Right lung (tissue), 10 donors: ENCODE measurements at places on chromosomes 5 and 9. TPM values are rescaled to one million over a fixed set of nuclear protein-coding genes. Genes with fewer than 3 reads are reported as not detected.

DNA sequence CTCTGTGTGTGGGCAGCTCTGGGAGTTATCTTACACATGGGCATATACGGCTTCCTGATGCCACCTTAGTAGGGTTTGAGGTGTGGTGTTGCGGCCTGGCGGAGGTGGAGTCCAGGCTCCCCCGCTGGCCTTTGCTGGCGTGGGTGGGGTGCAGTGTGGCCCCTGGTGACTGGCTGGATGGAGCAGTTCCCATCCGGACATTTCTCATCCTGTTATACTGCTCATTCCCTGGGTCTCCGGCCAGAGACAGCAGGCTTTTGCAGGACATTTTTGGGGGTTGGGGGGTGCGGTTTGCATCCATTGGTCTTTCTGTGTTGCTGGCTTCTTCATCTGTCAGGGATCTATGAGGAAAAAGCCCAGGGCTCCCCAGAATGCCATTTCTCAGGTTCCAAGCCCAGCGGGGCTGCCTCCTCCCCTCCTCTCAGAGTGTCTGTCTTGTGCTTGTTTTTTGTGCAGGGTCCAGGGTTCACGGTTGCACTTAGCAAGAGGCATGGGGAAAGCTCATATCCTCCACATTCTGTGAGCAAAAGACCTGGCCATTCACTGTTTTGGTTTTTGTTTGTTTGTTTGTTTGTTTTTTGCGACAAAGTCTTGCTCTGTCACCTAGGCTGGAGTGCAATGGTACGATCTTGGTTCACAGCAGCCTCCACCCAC, 22.3 kb downstream of the NDUFS6 start:
- no peak for DNase-seq

DNA sequence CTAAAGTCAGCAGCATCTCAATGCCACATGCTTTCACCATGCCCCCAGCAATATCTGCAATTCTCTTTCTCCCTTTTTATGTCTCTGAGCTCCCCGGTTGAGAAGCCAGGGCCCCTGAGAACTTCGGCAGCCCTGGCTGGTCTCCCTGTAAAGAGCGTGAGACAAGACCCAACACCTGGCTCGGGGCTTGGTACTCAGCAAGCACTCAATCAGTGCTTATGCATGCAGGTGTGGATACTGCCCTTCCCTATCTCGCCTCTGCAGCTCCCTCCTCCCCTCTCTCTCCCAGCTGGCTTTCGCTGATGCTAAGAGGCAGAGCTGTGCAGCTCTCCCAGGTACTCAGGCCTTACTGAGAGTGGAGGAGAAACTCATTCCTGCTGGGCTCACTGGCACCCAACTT, 41.7 kb upstream of the AKNA start:
- DNase-seq = no peak

DNA sequence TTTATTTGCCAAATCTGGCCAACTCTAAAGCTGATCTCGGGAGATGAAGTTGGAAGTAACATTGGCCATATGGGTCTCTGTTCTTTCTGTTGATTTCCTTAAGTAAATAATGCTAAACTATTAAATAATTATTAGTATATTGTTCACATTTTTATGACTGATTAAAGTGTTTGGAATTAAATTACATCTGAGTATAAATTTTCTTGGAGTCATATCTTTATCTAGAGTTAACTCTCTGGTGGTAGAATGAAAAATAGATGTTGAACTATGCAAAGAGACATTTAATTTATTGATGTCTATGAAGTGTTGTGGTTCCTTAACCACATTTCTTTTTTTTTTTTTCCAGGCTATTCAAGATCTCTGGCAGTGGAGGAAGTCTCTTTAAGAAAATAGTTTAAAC, 9.3 kb upstream of the FGF18 start:
- DNase-seq = no peak

DNA sequence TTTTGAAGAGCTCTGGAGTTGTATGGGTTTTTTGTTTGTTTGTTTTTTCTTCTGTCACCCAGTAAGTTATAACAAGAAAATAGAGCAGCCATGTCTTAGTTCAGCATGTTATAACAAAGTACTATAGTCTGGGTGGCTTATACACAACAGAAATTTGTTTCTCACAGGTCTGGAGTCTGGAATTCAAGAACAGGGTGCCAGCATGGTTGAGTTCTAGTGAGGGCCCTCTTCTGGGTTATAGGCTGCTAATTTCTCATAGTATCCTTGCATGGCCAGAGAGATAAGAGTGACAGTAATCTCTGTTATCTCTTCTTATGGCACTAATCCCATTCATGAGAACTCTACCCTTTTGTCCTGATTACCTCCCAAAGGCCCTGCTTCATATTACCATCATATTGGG, 114.7 kb downstream of the GIN1 start:
- DNase-seq = no peak

- no peak for DNase-seq
Measured at GRCh38 chr9:88429595-88430430, 41.6 kb downstream of the SPIN1 start.

GRCh38 chr9:104778802-104779201, 14.9 kb downstream of the NIPSNAP3B start:
- DNase-seq = no peak

- DNase-seq = no peak
Measured at GRCh38 chr9:123550012-123550411, 194.0 kb downstream of the CRB2 start.

GRCh38 chr9:33164138-33164809, 2.9 kb downstream of the B4GALT1 start:
- DNase-seq = no peak

DNA sequence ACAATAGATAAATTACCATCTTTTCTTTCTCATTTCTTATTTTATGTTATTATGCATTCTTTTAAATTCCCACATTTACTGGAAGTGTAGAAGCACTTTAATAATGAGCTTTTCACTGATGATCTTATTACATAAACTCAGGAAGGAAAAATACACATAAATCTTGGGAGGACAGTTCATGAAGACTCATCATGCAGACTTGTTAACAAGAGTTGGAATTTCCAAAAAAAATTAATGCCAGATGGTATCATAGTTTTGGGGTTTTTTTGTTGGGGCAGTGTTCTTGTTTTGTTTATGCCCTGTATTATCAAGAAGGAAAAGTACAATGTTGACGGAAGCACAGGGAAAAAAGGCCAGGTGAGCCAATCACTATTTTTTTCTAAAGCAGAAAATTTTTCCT, 35.1 kb downstream of the CEMIP2 start:
- DNase-seq = no peak

NUTM2F gene
- not detected for polyA plus RNA-seq

POLE3 gene
- 68.3 TPM for polyA plus RNA-seq

ARHGEF39 gene
- polyA plus RNA-seq = 19.7 TPM

CACFD1 gene
- polyA plus RNA-seq = 35.6 TPM

MCIDAS gene
- polyA plus RNA-seq = 1.7 TPM
